ENCODE measurements at places on chromosomes 12 and 14.

- DNase-seq = peak; percentile 53
Observed at GRCh38 chr14:106044949-106045596, 518.7 kb downstream of the TMEM121 start.

DNA sequence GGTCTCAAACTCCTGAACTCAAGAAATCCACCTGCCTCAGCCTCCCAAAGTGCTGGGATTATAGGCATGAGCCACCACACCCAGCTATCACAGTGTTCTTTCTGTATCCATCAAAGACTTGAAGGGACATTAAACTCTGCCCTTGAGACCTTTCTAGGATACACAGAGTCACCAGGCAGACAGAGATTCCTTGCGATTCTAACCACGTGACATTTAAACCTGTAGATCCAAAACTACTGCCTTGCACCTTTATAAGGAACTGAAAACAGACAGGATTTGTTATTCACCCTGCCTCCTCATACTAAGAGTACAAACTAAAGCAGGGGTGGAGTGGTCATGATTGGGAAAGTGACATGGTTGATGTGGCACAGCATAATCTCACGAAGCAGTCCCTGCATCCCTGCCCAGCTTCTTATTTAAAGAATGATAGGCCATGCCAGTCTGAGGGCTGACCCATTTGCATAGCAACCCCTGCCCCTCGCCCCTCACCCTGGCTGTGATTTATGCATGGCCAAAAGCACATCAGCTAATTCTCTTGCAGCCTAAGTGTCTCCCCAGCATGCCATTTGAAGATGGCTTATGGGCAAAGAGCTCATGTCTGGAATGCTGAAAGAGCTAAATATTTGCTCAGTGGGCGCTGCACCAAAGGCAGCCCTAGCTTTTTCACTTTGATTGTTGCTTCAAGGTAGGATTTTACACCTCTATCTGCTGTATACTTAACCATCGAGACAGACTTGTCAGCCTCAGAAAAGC is 43.2 kb upstream of the MYBPC1 start:
- no peak for DNase-seq

- no peak for DNase-seq
Observed at GRCh38 chr14:63387711-63388110, 69.0 kb upstream of the GPHB5 start.

- DNase-seq = no peak
Observed at GRCh38 chr12:69689638-69690037, 9.5 kb downstream of the BEST3 start.

DNA sequence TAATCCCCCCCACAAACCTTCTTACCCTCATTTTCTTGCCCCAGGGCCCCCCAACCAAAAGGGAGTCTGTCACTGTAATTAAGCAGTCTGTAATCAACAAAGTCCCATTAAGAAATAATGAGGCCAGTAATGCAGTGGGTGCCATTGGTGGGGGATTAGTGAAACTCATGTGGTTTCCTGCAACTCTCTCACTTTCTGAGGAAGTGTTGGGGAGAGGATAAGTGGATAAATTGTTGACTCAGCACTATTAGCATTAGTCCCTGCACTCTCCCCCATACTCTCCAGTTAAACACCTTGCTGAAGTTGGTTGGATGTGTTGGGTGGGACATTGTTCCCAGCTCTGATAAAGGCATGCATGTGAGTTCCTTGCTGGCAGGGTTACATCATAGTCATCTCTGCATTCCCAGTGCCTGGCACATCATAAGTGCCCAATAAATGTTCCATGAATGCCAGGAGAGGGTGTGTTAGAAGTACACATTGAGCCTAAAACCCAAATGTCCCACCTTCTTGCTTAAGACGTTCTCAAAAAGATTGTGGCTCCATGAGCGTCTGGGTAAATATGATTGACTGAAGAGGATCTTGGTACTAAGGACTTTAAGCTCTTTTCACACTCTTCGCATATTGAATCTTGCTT is 45.8 kb upstream of the HOXC13 start:
- DNase-seq = no peak

DNA sequence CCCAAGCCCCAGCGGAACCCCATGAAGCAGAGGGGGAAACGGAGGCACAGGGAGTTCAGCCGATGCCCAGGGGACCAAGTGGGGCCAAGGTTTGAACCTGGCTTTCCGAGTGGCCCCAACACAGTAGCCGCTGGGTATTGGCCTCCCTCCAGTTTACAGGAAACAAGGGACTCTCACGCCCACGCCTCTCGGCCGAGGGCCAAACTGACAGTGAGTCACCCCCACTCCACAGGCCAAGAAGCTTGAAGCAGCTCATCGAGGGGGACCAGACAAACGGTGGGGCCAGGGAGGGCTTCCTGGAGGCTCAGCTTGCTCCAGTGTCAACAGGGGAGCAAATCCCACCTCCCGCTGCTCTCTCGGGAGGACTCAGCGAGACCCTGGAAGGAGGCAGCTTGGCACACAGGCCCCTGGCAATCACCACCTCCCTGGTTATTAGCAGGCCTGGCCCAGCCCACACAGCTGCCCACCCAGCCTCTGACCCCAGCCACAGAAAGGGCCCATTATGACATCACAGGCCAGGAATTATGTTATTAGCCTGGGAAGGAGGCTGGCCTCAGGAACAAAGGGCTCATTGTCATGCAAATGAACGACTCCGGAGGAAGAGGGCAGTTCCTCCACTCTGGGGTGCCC is 54.6 kb downstream of the NCOR2 start:
- no peak for DNase-seq

- no peak for DNase-seq
Observed at GRCh38 chr14:103581954-103582703, 19.4 kb downstream of the COA8 start.

- peak; percentile 31 for DNase-seq
Observed at GRCh38 chr12:91978143-91978542, 167.5 kb downstream of the BTG1 start.

GRCh38 chr12:121966959-121967358 is 48.6 kb downstream of the CFAP251 start:
- DNase-seq = no peak

- DNase-seq = no peak
Observed at GRCh38 chr12:10249690-10250455, 37.2 kb downstream of the GABARAPL1 start.

GRCh38 chr12:92556637-92557421 is 146.0 kb upstream of the PLEKHG7 start:
- DNase-seq = no peak

DNA sequence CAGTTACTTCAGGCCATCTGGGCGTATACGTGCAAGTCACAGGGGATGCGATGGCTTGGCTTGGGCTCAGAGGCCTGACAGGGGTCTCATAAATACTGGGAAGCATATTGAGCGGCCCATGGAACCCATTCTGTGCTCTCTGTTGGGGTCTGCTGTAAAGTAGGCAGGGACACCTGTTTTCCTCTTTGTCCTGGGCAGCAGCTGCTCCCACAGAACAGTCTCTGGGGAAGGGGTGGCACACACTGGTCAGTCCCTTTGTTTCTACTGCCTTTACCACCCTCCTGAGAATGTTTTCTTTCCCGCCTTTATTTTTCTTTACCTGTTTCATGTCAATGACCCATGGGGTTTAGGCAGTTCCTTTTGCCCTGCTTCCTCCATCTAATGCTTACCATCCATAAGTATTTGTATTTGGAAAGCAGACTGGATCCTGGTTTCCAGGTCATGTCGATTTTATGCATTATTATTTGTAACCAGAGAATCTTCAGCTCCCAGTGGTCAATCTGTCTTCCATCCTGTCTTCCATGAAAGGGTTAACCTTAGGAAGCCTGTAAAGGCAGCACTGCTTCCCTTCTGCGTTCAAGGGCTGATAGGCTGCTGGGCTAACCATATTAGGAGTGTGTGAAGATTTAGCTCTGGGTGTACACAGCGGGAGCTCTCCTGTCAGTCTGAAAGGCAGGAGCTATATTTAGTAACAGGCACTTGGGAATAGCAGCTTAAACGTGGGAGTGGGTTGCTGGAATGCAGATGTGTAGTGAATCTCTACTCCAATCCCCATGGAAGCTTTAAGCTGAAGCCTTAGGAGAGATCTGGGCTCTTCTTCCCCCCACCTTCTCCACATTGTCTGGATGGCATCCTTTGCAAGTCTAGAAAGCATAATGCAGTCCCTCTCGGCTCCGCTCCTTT is 124.0 kb downstream of the DYRK2 start:
- DNase-seq = no peak

GRCh38 chr12:2358986-2359658 is 306.3 kb downstream of the CACNA1C start:
- DNase-seq = no peak

DNA sequence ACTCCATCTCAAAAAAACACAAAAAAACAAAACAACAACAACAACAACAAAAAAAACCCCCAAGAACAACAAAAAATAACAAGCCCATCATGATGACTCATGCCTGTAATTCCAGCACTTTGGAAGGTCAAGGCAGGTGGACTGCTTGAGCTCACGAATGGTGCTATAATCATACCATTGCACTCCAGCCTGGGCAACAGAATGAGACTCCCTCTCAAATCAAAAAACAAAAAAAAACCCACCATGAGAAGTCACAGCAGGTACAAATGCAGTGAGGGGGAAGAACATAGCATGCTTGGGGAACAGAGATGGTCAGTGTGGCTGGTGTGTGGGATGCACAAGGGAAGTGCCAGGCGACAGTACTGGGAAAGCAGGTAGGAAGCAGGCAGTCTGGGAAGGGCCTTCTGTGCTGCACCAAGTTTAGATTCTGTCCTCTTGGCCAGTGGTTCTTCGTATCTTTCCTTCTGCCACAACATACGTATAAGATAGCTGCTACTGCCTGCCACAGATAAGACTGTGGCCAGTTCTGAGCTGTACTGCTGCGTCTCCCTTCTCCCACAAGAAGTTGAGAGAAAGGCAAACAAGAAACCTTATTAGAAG is 28.0 kb downstream of the ATG14 start:
- DNase-seq = no peak

- no peak for DNase-seq
Observed at GRCh38 chr12:78164154-78164553, 333.5 kb downstream of the NAV3 start.

DNA sequence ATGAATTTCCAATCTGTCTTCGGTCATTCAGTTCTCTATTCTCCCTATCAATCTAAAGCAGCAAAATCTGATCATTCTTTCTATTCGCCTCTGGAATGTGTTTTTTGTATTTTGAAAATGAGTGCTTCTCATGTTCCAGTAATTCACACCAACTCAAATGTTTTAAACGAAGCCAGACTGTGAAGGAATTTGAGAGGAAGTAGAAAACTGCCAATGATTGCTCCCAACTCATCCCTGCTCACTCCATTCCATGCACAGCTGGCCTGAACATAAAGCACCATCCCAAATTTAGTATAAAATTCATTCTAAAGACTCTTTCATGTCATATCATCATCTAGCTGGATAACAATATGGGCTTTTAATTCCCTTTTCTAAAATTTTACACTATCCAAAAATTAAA is 123.8 kb downstream of the DUSP6 start:
- no peak for DNase-seq

DNA sequence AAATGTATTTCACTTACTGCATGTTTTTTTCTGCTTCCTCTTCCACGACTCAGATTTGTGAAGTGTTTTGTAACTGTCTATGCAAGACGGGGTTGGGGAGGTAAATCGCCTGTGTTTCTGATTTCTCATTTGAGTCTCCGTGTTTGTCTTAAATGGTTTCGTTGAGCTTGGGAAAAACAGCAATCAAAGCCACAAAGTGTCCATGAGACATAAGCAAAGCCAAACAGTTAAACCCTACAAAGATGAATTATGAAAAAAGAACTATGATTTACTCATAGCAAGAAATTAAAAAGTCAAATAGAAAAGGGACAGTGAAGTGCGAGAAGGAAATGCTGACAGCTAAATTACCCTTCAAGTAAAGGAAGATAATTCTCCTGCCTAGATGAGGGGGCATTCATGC is 164.3 kb upstream of the TMPO start:
- DNase-seq = no peak

DNA sequence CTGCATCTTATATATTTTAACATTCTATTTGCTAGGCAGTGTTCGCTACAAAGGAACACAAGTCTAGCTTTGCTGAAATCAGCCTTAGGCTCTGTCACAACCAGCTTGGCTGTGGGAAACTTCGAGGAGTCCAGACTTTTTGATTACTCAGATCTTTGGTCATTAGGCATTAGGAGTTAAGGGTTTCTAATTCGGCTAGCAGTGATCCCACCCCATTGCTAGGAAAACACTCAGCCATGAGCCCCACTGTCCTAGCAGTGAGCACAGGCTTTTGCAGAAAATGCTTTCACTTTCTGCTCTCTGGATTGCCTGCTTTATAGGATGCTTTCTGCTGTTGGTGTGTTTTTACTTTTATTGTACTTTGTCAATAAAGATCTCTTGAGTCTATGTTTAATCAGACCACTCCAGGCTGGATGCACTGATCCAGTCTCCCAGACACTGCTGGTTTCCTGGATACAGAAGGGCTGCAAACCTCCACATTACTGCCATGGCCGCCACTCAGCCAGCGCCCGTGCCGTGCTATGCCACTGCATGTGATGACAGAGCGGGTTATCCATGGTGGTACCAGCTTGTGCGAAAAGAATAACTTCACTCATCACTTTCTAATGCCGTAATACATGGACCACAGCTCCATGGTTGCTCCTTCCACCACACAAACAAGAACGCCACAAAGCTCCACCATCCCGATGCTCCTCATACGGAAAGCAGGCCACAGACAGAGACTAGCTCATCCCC is 41.0 kb upstream of the PYGL start:
- no peak for DNase-seq

GRCh38 chr14:89032086-89032649 is 207.7 kb downstream of the TTC8 start:
- no peak for DNase-seq

- DNase-seq = no peak
Observed at GRCh38 chr14:62532181-62532580, 513.1 kb downstream of the KCNH5 start.

GRCh38 chr12:122870163-122870842 is 25.6 kb downstream of the VPS37B start:
- no peak for DNase-seq

DNA sequence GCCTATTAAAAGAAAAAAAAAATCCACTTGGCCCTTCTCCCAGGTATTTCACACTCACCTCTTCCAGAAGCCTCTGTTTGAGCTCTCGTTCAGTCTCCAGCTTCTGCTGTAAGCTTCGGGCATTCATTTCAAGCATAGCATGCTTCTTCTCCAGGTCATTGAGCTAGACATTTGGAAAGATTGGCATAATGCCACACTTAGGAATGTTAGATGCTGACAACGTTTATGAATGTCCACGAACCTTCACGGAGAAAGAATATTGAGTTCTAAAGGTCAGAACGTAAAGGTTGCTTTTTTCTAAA is 60.5 kb downstream of the PRKAB1 start:
- DNase-seq = no peak

DNA sequence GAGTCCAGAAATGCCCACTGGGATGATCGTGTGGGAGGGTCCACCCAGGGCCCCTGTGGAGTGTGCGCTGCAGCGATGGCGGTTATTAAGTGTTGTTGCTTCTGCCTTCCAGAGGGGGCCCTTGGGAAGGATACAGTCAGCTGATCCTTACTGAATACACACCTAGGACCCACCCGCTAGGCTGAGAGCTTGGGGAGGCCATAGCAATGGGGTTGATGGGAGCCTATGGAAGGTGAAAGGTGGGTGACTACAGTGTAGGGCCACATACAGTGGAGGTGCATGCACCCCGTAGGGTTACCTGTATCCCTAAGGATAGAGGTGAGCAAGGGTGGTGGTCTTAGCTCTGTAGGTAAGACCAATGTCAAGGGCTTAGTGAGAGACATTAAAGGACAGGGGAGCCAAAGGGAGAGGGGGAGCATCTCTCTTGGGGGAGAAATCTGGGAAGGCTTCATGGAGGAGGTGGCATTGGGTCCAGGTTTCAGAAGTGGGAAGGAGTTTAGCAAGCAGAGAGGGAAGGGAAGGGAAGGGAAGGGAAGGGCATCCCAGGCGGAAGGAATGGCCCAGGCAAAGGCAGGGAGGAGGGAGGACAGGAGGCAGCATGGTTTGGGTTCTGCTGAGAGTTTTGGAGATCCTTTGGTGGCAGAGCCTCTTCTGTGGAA is 73.1 kb upstream of the RIN3 start:
- DNase-seq = no peak

Data from activated effector memory CD4-positive, alpha-beta T cell treated with Interleukin-2 at 50 U/mL for 16 hours (primary cell).